ENCODE measurements at places on chromosomes 2 and 18.

GRCh38 chr2:133884739-133885381, 316.6 kb upstream of the NCKAP5 start:
- DNase-seq: no peak

GRCh38 chr2:31240381-31241365, 6.7 kb downstream of the EHD3 start:
- no peak for DNase-seq

GRCh38 chr2:239502430-239503186, 101.8 kb upstream of the HDAC4 start:
- no peak for DNase-seq

DNA sequence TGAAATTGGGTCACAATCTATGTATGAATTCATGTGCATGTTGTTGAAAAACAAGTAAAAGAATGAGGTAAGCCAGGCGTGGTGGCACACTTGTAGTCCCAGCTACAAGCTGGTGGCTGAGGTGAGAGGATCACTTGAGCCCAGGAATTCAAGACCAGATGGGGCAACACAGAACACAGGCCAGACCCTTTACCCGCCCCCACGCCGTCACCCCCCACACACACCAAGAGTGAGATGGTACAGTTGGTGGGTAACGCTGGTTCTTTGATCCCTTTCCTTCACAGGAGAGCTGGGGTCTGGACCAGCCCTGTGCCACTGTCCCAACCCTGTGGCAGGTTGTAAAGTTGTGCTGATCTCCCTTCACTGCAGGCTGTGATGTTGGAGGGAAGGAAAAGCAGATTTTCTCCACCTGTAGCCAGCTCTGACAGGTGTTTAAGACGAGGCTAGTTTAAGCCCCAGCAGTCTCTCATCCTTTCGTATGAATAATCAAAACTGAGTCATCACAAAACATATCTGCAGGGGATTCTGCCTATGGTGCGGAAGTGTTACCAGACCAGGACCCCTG, 13.6 kb downstream of the B3GNT2 start:
- DNase-seq: no peak

DNA sequence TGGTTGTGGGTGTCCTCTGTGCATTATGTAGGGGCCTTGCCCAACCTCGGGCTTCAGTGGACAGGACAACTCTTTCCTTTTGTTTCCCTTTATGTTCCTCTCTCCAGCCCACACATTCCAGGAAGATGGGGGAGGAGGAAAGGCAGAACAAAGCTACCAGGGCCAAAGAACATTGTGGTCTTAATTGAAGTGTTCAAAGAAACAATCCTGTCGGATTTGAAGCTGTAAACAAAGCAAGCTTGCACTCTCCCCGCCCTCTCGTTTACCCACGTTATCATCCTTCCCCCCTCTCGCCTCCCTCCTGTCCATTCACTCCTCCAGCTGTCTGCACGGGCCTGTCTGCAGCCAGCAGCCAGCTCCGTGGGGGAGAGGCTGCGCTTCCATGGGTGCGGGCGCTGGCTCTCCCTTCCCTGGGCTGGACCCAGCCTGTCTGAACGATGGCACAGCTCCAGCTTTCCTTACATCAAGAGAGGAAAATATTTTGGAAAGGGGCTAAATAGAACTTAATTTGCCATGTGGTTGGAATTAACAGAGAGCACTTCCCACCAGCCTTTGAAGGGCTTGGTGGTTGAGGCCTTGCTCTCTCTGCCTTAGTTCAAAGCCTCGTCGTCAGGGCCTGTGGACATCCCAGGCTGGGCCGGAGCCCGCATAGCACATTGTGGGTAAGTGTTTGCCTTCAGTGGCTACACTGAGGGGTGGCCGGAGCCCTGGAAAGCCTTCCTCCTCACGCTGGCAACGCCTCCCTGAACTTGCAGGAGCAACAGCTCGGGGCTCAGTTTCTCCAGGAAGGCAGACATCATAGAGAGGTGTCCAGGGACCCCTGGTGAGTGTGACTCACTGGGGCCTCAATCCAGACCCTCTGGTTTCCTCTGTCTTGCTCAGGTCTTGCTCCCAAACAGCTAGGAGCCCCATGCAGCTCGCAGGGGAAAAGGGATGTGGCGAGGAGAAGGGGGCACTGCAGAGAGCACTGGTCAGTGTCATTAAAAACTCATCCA, 60.6 kb upstream of the HS6ST1 start:
- no peak for DNase-seq

DNA sequence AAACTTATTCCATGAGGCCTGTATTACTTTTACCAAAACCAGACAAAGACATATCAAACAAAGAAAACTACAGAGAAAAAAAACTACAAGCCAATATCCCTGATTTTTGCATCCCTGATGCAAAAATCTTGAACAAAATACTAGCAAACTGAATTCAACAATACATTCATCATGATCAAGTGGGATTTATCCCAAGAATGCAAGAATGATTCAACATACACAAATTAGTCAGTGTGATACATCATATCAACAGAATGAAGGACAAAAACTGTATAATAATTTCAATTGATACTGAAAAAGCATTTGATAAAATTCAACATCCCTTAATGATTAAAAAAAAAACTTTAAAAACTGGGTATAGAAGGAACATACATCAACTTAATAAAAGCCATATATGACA, 106.8 kb downstream of the SLC39A10 start:
- no peak for DNase-seq

DNA sequence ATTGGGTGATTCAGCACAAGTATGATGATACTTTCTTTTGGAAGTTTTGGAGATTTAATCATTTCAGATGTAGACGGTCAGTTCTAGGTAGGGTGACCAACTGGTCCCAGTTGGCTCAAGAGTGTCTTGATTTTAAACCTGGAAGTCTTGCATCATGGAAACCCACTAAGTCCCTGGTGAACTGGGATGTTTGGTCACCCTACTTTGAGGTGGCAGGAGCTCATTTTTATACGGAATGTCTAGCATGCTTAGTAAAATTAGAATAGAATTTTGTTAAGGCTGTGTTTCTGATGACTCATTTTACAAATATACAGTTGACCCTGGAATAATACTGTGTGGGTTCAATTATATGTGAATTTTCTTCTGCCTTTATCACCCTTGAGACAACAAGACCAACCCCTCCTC, 61.5 kb upstream of the DOCK10 start:
- DNase-seq: no peak

- DNase-seq: no peak
Observed at GRCh38 chr2:206700156-206700555, 18.0 kb downstream of the DYTN start.

DNA sequence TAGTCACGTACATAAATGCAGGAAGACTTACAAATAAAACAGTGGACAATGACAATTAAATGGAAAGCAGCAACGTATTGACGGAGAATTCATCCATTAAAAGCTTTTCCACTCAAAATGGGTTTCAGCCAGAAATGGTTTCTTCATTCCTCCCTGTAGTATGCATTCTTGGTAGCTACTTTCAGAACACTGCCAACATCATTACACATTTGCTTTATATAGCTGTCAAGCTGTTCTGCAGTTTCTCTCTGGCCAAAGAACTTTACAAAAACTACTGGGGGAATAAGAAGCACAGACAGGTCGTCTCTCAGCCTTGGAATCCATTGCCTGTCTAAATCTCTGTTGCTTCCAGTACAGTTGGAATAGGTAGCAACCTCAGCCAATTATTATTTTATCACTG, 84.1 kb upstream of the NCKAP5 start:
- no peak for DNase-seq

DNA sequence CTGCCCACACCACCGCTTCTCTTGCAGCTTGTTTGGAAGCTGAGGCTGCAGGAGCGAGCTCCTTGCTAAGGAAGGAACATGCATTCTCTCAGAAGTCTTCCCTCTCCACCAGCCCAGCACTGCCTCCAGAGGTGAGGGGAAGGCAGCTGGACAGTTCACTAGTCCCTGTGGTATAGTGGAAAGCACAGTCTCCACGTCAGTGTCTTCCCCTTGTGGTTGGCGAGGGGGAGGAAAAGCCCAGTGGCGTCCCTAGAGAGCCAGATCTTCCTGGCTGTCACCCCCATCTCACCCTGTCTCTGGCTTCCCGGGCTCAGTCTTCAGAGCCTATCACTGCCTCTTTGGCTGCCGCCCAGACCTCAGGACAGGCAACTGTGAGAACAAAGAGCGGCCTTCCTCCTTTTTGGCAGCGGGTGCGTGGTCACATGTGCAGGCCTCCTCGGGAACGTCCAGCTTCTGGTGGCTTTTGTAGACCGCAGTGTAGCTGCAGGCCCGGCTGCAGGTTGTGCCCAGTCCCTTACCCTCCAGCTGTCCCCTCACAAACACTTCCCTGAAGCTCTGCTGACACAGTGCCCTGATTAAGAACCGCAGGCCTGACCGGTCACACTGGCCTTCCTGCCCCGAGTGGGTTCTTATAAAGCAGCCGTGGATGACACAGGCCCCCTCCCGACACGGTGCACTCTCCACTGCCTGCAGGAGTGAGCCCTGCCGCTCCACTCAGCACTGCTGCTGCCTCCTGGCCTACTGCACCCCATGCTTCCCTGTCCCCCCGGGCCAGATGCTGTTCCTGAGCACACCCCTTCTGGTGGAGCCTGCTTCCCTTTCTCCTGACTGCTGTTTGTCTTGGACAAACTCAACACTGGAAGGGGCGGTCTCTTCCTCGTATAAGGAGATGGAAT, 90.9 kb downstream of the RNF144A start:
- no peak for DNase-seq

DNA sequence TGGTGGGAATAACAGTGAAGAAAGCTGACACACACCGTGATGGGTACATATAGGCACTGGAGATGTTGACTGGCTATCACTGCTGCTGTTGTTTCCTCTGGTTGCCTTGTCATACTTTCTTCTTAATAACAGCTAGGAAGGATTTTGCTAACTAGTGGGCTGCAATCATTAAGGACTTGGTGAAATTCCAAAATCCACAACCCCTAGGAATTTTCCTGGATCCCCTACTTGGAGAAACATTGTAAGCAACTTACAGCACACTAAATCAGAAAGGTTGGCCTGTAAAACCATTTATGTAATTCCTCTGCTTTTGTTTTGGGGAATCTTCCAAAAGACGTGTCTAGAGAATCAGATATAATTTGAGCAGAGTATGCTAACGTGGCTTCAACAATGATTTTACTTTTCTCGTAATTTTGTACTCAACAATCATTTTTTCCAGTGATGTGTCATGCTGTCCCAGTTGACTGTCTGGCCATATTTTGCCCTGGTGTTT, 8.0 kb upstream of the COL3A1 start:
- no peak for DNase-seq

DNA sequence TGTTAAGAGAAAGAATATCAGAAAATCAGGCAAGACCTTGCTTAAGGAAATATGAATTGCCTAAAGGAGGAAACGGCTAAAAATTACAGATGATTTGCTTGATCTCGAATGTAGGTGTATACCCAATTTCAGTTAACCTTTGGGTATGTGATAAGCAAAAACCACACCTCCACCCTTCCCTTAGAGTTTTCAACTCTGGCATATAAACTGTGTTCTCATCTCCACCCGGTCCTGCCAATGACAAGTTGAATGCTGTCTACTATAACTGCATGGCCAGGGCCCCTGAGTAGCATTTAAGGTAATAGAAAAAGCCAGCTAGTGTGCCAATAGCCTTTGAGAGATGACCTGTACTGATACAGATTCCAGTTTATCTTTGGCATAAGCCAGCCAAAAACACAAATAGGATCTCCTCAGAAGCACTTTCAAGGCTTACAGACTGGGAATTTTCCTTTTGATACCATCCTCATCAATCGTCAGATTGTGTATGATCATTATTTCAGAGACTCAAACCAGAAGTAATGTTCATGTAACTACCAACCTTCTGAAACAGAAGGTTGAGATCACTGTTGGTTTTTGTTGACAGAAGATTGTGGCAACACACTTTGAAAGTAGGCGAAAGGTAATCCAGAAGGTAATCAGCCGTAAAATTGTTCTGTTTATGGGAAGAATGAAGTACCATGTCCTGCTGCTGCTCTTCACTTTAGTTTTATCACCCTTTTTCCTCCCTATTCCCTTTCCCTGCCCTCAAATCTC, 163.1 kb downstream of the GFPT1 start:
- DNase-seq: no peak

- DNase-seq: no peak
Observed at GRCh38 chr2:100257939-100258338, 64.4 kb downstream of the LONRF2 start.

GRCh38 chr2:167750675-167751074, 496.7 kb downstream of the STK39 start:
- DNase-seq: no peak

GRCh38 chr2:16226943-16227664, 286.8 kb downstream of the MYCN start:
- DNase-seq: no peak

GRCh38 chr2:102187496-102188150, 800 bp downstream of the IL1RL2 start:
- no peak for DNase-seq

- no peak for DNase-seq
Observed at GRCh38 chr18:36376361-36376760, 78.8 kb downstream of the FHOD3 start.

GRCh38 chr18:42296723-42297122, 341.7 kb downstream of the PIK3C3 start:
- DNase-seq: no peak

GRCh38 chr2:166088634-166089033, 39.2 kb downstream of the SCN1A start:
- no peak for DNase-seq

DNA sequence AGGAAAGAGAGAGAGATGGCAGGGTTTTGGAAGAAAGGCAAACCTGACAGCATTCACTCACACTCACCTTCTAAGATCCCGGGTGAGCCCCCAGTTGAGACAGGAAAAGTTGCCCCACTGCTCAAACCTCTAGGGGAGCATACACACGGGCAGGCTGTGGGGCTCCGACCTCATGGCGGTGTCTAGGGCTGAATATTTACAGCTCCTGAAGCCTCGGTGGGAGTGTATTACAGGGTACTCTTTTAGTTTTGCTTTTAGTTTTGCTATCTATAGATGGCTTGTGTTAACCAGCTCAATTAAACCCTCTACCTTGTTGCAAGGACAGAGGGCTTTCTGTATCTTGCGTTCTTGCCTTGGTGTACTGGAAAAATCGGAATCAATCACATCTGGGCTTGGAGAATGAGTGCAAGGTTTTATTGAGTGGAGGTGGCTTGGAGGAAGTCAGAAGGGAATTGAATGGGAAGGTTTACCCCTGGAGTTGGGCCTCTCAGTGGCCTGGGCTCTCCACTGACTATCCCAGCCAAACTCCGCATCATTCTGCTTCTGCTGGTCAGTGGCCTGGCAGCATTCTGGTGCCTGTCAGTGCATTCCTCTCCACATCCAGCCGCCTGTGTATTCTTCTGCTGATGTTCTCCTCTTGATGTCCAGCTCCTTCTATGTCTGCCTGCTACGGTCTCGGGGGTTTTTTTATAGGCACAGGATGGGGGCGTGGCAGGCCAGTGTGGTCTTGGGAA, 10.1 kb upstream of the IFIH1 start:
- no peak for DNase-seq

- DNase-seq: no peak
Observed at GRCh38 chr2:25421289-25421688, 79.6 kb upstream of the DNMT3A start.

DNA sequence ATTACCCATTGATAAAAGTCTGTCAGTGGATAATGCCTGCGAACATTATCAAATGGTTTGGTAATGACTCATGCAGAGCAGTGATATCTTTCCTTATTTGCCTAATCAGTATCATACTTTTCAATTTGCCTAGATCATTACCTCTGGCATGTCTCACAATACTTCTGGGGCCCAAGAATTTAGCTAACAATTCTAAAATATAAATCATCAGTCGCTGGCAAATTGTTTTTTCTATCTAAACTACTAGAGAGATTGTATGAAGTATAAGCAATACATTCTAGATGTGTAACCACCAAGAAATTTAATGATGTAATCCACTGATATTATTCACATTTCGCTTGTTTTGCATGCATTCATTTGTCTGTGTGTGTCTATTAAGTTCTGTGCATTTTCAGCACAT, 191.2 kb upstream of the CDH19 start:
- no peak for DNase-seq

- no peak for DNase-seq
Observed at GRCh38 chr2:160918906-160919503, 241.2 kb upstream of the TANK start.

Data from esophagus muscularis mucosa (tissue), 4 donors.